ENCODE measurements at places on chromosomes 3 and 15. TPM values are rescaled to one million over a fixed set of nuclear protein-coding genes. Genes with fewer than 3 reads are reported as not detected.

Gene LAMB2
- total RNA-seq, result 360 TPM

Gene KLHDC8B
- total RNA-seq, result 24.2 TPM

Gene HRH1
- 9.6 TPM for total RNA-seq

Gene OSTN
- 10.4 TPM for total RNA-seq

Gene ZNF445
- 6.8 TPM for total RNA-seq

Gene STAC
- 44.7 TPM for total RNA-seq

Gene TMEM87A
- 61.2 TPM for total RNA-seq

Gene SH2D7
- not detected for total RNA-seq

Gene TOMM70
- 62.1 TPM for total RNA-seq

Gene TUSC2
- 16.6 TPM for total RNA-seq

Gene ALG1L2
- 0.85 TPM for total RNA-seq

Gene FGD5
- 0.85 TPM for total RNA-seq

Gene INTS14
- total RNA-seq, result 38.7 TPM

Gene FRMD5
- 14.9 TPM for total RNA-seq

Gene BFSP2
- total RNA-seq, result not detected

Gene LMCD1
- 250 TPM for total RNA-seq

Gene CCDC51
- total RNA-seq, result 25.3 TPM

Gene FILIP1L
- 11.7 TPM for total RNA-seq

Gene TTLL13
- not detected for total RNA-seq

Gene PPIP5K1
- total RNA-seq, result 61.7 TPM

Gene ZNF80
- not detected for total RNA-seq

Gene TRH
- total RNA-seq, result under 0.01 TPM

Gene TUSC7
- not detected for total RNA-seq

Gene COL7A1
- total RNA-seq, result 9.8 TPM

Gene CDV3
- total RNA-seq, result 182 TPM

Gene USP50
- not detected for total RNA-seq

Gene PRR20G
- not detected for total RNA-seq

Gene TMEM207
- total RNA-seq, result not detected

Data from regular cardiac myocyte (primary cell).